Myocyte (in vitro differentiated cells): ENCODE measurements at places on chromosomes 5 and 9.
A peak's percentile ranks its signal among the peaks of the same experiment; 100 is the strongest.

GRCh38 chr5:169646856-169647255 is 9.8 kb downstream of the DOCK2 start:
- no peak for DNase-seq

GRCh38 chr9:136782452-136782851 is 8.7 kb upstream of the TMEM141 start:
- DNase-seq, result no peak

- peak; percentile 77 for DNase-seq
Observed at GRCh38 chr5:111755942-111756381, 1.0 kb downstream of the NREP start.

GRCh38 chr5:158462349-158463114 is 603.6 kb upstream of the CLINT1 start:
- no peak for DNase-seq

DNA sequence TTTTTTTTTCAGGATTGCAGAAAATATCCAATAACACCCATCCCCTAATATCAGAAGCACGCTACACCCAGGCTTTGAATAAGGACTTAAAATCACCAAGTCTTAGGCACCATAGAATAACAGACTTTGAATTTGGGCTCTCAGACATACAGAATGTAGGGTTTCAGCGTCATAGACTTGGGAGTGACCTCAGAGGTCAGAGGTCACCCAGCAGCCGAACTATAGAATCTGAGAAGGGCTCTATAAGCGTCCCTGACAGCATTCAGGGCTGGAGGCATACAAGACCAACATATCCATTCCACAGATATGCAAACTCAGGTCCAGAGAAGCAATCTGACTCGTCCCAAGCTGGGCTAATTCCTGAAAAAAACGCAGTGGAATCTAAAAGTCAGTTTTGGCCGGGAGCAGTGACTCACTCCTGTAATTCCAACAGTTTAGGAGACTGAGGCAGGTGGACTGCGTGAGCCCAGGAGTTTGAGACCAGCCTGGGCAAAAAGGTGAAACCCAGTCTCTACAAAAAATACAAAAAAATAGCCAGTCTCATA is 34.7 kb downstream of the SLC6A7 start:
- no peak for DNase-seq

- no peak for DNase-seq
Observed at GRCh38 chr5:14869668-14870164, 1.9 kb downstream of the ANKH start.

DNA sequence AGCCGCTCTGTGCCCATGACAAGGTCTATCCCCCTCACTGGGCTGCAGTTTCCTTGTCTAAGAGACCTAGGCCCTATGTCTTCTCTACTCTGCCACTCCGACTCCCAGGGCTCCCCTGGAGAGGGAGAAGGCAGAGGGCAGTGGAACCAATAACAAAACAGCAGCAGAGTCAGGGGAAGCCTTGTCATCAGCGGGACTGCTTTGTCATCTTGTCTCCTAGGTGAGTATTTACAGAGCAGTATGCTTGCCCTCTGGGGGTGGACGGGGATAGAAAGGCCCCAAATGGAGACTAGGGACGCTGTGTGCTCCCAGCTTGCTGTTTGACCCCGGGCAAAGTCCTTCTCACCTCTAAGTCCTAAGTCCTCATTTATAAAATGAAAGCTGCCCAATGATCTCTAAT is 318.5 kb downstream of the CDK5RAP2 start:
- DNase-seq, result no peak

DNA sequence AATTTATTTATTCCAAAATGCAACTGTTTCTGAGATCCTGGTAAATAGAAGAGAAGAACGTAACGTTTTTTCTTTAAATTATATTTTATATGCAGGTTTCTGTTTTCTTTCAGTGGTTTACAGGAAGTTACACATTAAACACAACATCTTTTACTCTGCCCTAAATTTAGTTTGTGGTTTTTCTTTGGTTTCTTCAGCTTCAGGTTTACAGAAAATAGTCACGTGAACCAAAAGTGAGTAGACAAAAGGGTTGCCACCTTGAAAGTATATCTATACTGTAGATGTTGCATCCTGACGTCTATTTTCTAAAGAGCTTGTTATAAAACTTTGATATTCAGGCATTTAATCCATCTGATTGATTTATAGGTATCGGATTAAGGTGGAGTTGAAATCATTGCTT is 1236.6 kb downstream of the MAT2B start:
- DNase-seq, result no peak

GRCh38 chr5:98827161-98827560 is 53.7 kb downstream of the RGMB start:
- peak; percentile 74 for DNase-seq

DNA sequence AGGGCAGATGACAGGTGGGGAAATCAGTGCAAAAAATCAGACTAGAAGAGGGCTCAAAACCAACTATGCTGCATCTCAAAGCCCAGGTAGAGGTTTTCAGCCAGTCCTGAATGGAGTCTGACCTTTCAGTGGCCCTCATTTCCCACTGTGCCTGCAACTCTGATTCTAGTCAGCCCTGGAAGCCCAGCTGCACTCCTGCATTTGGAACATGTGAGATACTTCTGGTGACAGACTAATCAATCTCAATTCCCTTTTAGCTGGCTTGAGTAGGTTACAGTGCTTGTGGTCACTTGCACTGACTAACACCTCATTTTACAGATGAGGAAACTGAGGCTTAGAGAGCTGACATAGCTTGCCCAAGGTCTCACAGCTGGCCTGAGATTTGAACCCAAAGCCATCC is 7.9 kb upstream of the ACSL6 start:
- DNase-seq, result no peak

- DNase-seq, result no peak
Observed at GRCh38 chr9:75123696-75124095, 35.4 kb downstream of the OSTF1 start.
